Stimulated activated CD8-positive, alpha-beta memory T cell treated with anti-CD3 and anti-CD28 coated beads, Interleukin-15, amount 100 ng/mL, for 4 hours (primary cell): ENCODE measurements at places on chromosomes 3 and 15.

DNA sequence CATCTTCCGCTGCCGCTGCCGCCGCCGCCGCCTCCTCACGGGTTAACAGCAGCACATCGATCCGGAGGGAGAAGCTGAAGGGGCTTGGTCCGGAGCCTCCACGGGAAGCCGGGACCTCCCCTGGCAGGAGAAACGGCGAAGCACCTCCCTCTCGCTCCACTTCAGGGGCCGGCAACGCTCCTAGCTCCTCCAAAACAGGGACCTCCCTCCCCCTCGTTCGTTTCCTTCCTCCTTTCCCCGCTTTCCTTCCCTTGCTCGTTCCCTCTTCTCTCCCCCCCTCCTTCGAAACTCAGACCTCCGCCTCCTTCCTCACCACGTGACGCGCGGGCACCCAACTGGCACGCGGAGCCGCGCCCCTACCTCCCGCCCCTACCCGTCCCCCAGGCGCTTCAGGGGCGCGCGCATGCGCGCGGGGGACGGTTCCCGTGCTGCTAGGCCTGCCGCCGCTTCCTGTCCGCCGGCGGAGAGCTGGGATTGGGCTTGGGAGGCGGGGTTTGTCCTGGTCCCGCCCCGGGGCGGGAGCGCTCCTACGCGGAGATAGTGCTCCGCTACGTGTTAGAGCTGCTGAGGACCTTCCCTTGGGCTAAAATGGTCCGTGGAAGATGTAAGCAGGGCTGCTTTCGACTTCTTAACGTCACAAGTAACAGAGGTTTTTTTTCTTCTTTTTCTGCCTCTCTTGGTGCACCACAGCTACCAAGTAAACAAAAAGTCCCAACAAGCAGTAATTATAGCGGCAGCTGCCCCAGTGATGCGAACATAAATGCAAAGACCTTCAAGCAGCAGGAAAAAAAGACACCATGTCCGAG is at the start of gene ADAM10:
ADAM10 (minus strand) TSS at position 176 of the 806 bp plus-strand sequence; CDS start at position 3, 173 bp downstream.
- DNase-seq, result peak; percentile 99

- no peak for DNase-seq
These were observed 263.9 kb upstream of the TGFBR2 start for GRCh38 chr3:30342318-30343060.

DNA sequence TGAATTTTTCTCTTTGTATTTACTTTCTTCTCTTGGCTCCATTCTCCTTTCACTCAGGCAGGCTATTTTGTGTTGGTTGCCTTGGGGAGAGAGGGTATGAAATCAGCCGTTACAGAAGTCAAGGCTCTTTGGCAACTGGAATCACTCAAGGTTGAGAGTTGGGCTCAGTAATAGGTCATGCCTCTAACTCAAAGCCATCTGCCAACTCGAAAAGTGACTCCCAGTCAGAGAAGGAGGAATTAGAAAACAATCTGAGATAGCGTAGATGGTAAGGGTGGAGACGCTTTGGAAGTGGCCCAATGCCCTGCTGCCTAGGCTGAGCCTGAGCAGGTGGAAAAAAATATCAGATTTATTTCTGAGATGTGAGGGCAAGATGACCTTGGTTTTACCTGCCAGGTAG is 205.7 kb upstream of the ST8SIA2 start:
- DNase-seq, result no peak

DNA sequence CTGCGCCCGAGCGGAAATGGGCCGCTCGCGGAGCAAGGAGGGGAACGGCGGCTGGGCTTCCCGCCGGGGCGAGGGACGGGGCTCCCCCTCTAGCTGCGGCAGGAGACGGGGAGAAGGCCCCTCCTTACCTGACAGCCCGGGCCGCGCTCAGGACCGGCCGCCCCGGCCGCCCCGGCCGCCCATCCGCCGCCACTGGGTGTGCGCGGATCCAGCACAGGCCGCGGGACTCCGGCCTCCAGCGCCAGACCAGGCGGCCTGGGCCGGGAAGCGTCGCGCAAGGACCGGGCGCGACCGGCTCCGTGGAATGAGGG is 296 bp downstream of the TPRA1 start:
- DNase-seq, result no peak

- no peak for DNase-seq
These were observed 27.8 kb upstream of the IGDCC4 start for GRCh38 chr15:65450556-65450955.

- no peak for DNase-seq
These were observed 192.0 kb upstream of the HES1 start for GRCh38 chr3:193943851-193944517.

GRCh38 chr15:39411102-39411989 is 169.5 kb upstream of the THBS1 start:
- no peak for DNase-seq

DNA sequence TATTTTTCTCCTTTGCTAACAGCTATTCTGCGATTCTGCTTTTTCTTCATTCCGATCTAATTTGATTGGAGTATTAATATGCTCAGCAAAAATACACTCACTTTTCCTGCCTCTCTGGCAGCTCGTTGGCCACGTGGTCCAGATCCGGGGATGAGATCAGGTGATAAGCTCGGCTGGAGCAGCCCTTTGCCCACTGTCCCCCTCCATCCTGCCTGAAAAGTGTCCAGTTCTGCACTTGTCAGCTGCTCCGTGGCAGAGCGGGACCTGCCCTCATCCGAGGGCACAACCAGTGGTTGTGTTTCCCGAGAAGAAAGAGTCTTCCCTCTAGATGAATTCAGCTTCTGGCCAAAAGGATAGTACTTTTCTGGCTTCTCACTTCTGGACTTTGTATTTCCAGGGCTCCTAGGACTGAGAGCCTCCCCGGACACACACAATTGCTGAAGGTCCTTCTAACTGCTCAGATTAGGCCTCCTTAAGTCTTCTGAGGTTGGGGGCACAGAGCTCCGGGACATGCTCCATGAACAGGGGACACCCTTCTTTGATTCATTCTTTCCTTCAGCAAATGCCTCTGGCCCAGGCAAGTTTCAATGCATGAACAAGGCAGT is 103.9 kb upstream of the ALDH1A3 start:
- no peak for DNase-seq

DNA sequence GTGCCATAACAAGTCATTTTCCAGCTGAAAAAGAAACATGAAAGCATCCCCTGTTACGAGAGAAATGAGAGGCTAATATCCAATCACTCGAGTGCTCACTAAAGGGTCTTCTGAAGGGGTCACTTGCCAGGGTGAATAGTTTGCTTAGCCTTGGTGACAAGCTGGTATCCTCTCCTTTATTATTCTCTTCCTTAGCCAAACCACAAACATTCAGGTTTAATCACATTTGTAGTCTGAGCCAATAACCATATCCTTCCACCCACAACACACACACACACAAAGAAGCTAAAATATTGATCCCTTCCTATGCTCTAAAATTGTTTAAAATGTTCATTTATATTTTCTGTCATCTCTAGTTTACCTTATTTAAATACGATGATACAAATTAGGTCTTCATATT is 240.5 kb upstream of the TMCO5A start:
- DNase-seq, result no peak

- no peak for DNase-seq
These were observed 58.1 kb downstream of the TGFBR2 start for GRCh38 chr3:30664459-30664858.

DNA sequence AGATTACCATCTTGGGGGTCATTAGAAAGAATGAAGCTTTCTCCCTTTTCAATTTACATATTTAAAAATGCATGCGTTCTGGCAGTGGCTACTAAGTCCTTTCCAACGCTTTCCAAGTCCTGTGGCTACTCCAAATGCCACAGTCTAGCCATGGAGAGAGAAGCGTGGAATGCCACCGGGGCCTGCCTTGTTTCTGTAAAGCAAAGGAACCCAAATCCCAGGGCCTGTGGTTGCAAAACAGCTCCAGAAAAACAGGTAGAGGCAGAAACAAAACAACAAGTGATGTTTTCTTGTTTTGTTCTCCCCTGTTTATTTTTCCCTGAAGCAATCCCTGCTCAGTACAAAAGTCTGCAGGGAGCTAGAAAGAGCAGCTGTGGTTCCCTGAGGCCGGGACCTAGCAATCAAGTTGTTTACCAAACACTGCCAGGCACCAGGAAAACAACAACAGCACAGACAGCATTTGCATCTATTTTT is 85.5 kb downstream of the FOXP1 start:
- DNase-seq, result no peak

- no peak for DNase-seq
These were observed 52.9 kb upstream of the ARL6 start for GRCh38 chr3:97711654-97712053.

DNA sequence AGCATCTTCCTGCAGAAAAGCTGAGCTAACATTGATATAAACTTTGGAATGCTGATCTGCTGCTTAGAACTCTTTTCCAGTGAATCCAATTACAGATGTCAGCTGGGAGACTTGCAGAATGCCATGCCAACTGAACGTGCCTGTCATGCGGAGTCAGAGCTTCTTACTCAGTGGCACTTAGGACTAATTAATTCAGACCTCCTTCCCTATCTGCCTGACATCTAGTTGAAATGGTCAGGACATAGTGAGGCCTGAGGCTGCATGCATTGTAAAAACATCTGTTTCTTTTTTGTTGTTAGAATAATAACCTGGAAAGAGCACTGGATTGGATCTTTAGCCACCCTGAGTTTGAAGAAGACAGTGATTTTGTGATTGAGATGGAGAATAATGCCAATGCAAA is 112.6 kb downstream of the USP13 start:
- no peak for DNase-seq

- no peak for DNase-seq
These were observed 3.5 kb upstream of the SPG11 start for GRCh38 chr15:44667039-44667360.

- no peak for DNase-seq
These were observed 234.6 kb downstream of the RBMS3 start for GRCh38 chr3:29515451-29515850.

DNA sequence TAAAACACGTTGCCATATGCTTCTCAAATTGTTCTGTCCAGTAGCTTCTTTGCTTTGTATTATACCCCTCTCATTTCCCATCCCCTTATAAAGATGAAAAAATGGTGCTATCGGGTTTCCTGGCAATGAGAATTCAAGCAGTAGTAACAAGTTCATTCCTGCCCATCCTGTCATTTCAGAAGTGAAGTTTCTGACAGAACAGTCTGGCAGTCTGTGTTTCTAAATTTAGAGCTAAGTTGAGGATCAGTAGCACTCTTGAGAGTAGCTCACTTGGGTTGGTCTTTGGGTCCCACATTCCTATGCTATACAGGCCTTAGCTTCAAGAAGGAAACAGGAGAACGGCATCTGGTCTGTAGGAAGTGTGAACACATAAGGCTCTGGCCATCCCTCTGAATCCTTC is 134.6 kb downstream of the GHSR start:
- DNase-seq, result no peak

- no peak for DNase-seq
These were observed 128.9 kb downstream of the KLF13 start for GRCh38 chr15:31455499-31455898.

DNA sequence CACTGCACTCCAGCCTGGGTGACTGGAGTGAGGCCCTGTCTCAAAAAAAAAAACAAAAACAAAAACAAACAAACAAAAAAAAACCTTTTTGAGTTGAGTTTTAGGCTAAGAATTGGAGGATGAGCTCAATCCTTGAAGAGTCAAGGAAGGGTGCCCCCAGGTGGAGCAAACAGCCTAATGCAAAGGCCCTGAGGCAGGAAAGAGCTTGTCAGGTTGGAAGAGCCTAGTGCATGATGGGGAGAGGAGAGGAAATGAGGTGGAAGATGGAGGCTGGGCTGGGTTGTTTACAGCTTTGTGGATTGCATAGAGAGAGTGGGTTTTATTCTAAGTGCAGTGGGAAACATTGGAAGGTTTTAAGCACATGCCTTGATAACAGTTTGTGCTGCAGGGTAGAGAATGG is 2.1 kb upstream of the SNX22 start:
- no peak for DNase-seq

- DNase-seq, result no peak
These were observed 170.1 kb downstream of the ROBO1 start for GRCh38 chr3:79597709-79598108.
